Stimulated activated CD8-positive, alpha-beta memory T cell treated with anti-CD3 and anti-CD28 coated beads, Interleukin-15, amount 100 ng/mL, for 48 hours (primary cell): ENCODE measurements at places on chromosomes 16 and 17.

GRCh38 chr17:42378959-42379594 lies 9.2 kb downstream of the STAT3 start:
- DNase-seq, result no peak

DNA sequence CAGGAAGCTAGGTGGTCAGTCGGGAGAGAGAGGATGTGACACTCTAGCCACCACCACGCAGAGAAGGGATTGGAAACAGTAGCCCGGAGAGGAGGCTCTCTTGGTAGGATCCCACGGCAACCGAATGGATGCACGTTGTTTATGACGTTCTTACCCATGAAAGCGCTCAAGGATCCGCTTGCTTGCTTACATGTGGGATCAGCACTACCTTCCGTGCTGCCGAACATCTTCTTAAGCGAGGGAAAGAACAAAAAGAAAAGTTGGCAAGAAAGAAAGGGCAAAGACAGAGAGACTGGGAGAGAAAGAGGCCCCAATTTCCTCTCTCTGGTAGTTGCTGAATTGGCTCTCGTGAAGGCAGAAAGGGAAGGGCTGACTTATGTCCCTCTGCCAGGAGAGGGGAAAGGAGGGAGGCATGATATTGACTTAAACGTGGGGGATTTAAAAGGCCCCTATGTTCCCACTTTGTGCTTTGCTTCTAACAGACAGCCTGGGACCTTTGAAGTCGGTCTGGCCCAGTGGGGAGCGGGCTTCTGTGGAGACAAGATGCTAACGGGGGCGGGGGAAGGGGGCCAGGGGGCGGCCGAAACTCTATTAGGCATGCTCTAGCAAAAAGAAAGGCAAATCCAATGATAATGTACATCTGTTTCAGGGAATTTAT lies 35.4 kb downstream of the SNX20 start:
- DNase-seq, result no peak

DNA sequence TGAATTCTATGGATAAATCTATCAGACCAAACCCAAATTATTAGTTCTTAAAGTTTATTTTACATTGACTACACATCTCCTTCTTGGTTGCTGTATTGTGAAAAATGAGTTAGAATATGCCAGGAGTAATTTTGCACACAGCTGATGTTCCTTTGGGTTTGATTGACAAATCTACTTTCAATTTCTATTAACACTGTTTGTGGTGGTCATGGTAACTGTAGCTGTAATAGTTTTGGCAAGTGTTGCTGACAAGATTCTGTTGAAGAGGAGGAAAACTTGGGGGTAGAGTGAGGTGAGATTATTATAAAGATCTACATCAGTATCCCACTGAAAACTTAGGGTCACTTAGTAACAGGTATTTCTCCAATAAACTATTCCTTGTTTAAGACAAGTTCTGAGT lies 30.3 kb downstream of the MRTFB start:
- no peak for DNase-seq

DNA sequence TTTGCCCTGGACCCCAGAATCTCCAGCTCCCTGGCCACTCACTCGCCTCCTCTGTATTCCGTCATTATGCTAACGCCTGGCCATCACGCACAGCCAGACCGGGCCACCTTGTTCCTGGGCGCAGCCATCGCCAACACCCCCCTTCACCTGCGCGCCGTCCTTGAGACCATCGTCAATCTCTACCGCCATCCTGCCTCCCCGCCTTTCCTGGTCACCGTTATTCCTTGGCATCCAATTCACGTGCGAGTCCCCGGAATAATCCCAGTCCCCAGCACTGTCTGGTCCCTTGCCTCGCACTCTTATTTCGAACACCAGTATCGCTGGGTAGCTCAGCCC lies 541 bp downstream of the VKORC1 start:
- no peak for DNase-seq

DNA sequence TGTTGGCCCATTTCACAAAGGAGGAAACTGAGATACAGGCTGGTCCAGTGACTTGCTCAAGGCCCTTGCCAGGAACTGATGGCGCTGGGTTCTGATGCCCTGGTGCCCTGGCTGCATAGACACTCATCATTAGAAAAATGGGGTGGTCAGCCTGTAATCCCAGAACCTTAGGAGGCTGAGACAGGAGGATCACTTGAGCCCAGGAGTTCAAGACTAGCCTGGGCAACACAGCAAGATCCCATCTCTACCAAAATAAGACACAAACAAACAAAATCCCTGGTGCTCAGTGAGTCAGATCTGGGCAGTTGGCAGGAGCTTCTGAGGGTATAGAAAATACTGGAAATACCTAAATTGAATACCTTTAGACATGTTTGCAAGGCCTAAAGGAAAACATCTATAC lies 41.1 kb upstream of the KIFC3 start:
- DNase-seq, result no peak

GRCh38 chr16:56944954-56945839 lies 13.3 kb downstream of the HERPUD1 start:
- no peak for DNase-seq

GRCh38 chr17:10803830-10804475 lies at the start of gene TMEM238L:
TSS of gene TMEM238L (minus strand) at chr17:10804099. CDS start at chr17:10803963, 136 bp downstream.
- no peak for DNase-seq

DNA sequence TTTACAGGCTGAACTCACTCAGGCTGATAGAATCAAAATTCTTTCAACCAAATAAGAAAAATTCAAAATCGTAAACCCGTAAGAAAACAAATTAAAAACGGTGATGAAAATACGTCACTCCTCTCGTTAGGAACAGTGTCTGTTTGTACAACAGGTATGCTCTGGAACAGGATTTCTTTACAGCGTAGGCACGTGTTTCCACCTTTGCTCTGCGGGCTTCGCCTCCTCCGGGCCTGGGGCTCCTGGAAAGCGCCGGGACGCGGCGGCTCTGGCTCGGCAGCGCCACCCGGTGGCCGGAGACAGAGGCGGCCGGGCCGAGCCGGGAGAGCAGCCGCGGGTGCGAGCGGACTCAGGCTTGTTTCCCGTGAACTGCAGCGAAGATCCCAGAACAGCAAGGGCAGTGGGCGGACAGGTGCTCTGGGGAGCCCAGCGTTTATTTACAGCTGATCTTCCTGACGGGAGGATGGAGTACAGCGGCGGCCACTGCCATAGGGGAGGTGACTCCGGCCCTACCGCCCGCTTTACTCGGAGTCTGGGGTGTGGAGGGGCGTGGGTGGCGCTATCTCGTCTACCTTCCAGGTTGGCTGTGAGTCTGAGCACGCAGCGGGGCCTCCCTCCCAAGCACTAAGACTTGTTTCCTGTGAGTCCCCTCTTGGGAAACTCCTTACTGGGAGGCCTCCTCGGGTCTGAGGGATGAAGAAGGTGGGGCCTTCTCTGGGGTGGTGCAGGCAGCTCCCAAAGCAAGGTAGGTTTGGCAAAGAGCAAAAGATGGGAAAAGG lies 40.5 kb upstream of the ATP2A3 start:
- peak; percentile 45 for DNase-seq
